ENCODE measurements at places on chromosomes 7 and 10. TPM values are rescaled to one million over a fixed set of nuclear protein-coding genes. Genes with fewer than 3 reads are reported as not detected.

ZNF467 gene
- polyA plus RNA-seq: 42.4 TPM

DNA sequence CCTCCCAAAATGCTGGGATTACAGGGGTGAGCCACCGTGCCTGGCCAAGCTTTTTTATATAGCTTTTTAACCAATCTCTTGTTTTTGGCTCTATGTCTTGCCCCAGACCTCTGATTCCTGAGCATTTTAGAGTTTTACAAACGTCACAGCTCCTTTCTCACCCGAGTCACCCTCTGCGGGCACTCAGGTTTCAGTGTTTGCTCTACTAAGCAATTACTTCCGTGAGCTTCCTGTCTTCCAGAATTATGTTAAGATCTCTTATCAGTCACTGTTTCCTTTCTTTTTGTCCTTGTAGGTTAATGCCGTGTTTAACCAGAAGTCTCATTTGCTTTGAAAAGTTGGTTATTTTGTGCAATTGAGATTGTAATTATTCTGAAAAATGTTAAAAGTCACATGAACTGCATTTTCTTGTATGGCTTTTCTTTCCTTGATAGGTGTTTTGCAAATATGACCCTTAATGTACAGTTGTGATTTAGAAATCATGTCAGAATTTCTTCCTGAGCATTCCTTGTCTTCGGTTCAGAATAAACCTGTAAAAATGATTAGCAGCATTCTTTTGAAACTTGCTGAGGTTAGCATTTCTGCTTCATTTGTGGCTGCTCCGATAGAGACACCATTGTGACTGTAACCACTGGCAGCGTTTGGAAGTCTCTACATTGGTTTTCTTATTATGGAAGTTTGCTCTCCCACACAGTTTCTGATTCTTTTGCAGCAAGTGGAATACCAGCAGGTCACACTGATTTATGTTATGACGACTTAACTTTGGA lies 4.5 kb upstream of the HKDC1 start:
- no peak for DNase-seq

POP7 gene
- polyA plus RNA-seq: 22.6 TPM

TYSND1 gene
- polyA plus RNA-seq: 11.0 TPM

GRCh38 chr7:1476859-1477258 lies 17.6 kb upstream of the MICALL2 start:
- no peak for DNase-seq

STARD3NL gene
- 79.5 TPM for polyA plus RNA-seq

- DNase-seq: peak; percentile 5
Observed at GRCh38 chr10:125633517-125633999, 49.4 kb downstream of the TEX36 start.

GRCh38 chr10:108582888-108583287 lies 1340.4 kb downstream of the XPNPEP1 start:
- DNase-seq: no peak

GRCh38 chr7:116461500-116461899 lies 38.0 kb upstream of the CAV2 start:
- DNase-seq: no peak

DNA sequence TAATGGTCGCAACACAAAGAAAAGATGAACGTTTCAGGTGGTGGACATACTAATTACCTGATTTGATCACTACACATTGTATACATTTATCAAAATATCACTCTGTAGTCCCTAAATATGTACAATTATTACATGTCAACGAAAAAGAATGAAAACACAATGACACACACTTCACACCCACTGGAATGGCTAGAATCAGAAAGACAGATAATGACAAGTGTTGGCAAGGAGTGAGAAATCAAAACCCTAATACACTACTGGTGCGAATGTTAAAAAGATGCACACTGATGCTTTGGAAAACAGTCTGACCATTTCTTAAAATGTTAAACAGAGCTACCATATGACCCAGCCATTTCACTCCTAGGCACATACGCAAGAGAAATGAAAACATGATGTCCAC lies 2.3 kb downstream of the COA1 start:
- no peak for DNase-seq

GRCh38 chr10:83374741-83375140 lies 764.6 kb upstream of the GHITM start:
- DNase-seq: no peak

DNA sequence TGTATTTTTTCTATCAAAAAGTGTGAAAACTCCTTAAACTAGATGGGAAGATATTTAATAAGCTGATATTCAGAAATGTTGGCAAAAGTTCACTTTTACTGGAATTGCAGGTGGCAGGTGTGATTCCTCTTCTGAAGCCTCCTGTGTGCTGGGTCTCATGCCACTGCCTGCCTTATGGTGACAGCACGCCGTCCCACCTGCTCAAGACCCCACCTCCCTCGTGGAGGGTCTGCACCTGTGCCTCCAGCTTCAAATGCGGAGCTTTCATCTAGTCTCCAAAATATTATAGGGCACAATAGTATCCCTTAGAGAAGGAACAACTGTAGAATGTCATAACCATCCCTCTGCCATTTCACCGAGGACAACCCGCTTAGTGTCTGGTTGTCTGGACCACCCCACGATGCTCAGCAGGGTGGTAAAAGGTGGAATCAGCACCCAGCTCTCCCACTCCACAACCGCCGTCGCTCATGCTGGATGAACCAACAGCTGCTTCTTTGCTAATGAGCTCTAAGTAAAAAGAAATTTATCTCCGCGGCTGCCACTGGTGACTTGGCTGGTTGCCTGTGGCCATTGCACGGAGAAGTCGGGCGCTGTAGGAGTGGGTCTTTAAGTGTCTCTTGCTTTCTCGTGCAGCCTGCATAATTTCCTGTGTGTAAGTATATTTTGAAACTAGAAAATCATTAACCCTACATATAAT lies 119.3 kb upstream of the TCERG1L start:
- DNase-seq: no peak

- DNase-seq: no peak
Observed at GRCh38 chr10:43353495-43354329, 17.7 kb upstream of the FXYD4 start.

- no peak for DNase-seq
Observed at GRCh38 chr7:31958226-31958625, 112.0 kb downstream of the PDE1C start.

- DNase-seq: no peak
Observed at GRCh38 chr10:1293636-1294435, 237.7 kb downstream of the WDR37 start.

GRCh38 chr10:17578603-17579002 lies 38.6 kb downstream of the HACD1 start:
- no peak for DNase-seq

- no peak for DNase-seq
Observed at GRCh38 chr7:151779678-151780077, 97.2 kb downstream of the PRKAG2 start.

- DNase-seq: no peak
Observed at GRCh38 chr7:50730446-50731400, 52.0 kb downstream of the GRB10 start.

GARIN1A gene
- 1.3 TPM for polyA plus RNA-seq

DNA sequence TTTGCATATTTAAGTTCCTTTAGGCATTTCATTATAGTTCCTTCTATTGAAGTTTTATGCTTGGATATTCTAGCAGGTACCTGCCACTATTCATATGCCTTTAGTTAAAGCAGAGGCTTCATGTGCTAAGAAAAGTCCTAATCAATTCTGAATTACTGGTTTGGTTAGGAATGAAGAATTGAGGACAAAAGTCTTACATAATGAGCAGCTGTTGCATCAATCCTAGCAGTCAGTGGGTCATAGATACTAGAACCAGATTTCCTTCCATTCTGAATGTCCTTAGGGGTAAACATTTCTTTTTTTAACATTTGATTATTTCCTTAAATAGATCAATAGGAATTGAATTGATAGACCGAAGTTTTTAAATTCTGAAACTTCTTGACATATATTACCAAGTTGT lies 59.2 kb downstream of the CDK13 start:
- DNase-seq: no peak

DNA sequence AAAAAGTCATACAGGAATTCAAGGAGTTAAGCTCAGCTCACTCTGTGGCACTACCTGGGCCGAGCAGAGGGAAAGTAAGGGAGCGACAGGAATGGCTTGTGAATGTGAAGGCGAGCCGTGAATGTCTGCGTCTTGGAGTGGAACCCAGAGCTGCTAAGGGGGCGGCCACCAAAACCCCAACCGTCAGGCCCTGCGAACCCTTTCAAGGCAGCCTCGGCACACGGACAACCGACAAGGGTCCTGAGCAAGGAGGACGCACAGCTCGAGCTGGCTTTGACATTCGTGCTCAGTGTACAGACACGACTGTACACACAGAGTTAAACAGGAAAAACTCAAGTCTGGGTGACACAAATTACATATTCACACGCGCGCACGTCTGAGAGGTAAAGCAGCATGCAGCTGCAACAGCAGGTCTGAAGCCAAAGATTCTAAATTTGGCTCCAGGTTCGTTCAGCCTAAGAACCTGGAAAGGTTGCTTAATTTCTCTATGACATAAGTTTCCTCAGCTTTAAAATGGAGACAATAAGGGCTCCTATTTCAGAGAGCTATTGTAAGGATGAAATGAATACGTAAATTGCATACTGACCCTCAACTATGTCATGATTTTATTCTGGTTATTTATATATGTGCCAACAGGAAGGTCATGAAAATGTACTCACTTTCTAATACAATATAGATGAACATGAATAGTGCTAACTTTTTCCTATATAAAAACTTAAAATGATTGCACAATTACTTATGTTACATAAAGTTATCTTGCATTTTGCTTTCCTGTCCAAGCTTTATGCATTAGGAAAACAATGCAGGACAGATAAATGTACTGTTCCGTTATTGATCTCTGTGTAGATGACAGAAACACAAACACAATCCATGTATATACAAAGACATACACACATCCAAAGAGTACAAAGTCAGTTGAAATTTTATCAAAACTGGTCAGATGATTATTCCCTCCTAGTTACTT lies 192.9 kb downstream of the ZMYND11 start:
- no peak for DNase-seq

DNA sequence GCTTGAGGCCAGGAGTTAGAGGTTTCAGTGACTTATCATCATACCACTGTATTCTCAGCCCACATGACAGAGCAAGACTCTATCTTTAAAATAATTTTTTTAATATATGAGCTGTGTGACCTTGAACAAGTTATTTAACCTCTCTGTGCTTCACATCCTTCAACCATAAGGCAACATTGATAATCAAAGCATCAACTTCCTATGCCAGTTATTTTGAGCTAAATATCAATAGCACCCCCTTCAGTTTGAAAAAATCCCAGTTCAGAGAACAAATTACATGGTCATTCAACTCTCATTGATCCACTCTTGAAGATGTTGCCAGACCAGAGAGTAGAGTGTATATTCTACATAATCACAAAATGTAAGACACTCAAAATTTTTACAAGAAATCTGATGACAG lies 53.0 kb downstream of the ASNS start:
- no peak for DNase-seq

GRCh38 chr7:91397096-91397495 lies 132.9 kb downstream of the FZD1 start:
- DNase-seq: no peak

DNA sequence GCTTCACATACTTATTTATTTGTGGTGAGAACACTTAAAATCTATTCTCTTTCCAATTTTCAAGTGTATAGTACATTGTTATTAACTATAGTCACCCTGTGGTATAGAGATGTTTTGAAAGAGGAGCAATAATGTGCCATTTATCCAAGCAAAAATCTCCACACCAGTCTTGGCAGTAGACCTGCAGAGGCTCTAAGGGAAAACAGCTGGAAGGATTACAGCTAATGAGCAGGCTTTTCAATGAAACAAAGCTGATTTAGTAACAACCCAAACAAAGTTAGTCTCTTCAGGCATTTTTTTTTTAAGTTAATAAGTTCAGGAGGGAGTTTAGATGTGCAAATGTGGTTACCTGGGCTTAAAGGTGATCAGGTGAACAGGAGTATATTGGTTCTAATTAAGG lies 101.9 kb downstream of the EVX1 start:
- no peak for DNase-seq

DNA sequence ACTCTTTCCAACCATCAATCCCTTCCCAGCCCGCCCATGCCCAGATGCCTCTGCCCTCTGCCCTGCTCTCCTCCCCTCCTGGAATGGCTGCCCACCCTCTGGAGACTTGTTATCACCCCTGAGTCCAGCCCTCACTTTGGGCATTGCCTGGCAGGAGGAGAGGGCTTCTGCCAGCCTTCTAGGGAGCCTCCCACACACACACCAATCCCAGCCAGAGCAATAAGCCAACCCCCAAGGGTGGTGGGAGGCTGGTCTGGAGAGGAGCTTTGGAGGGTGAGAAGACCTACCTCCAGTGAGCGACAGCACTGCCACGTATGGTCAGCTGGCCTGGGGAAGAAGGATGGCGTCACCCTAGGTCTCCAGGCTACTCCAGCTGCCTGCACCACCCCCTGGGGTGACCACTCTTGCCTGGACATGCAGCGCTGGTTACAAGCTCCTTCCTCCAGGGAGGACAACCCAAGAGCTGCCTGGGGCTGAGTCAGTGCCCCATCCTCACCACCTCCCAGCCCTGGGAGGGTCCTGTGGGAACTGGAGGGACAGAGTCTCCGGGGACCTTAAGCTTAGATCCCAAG lies 8.4 kb downstream of the C10orf105 start:
- DNase-seq: no peak

GRCh38 chr7:36763132-36763816 lies 39.0 kb upstream of the AOAH start:
- no peak for DNase-seq

GRCh38 chr7:127792528-127793342 lies 140.7 kb downstream of the SND1 start:
- DNase-seq: no peak

PRDX3 gene
- polyA plus RNA-seq: 321 TPM

- DNase-seq: peak; percentile 85
Observed at GRCh38 chr10:33193057-33193700, 141.3 kb downstream of the NRP1 start.

NPSR1 gene
- 0.12 TPM for polyA plus RNA-seq

GHRHR gene
- not detected for polyA plus RNA-seq

- no peak for DNase-seq
Observed at GRCh38 chr7:155682484-155682883, 38.0 kb downstream of the RBM33 start.

DNA sequence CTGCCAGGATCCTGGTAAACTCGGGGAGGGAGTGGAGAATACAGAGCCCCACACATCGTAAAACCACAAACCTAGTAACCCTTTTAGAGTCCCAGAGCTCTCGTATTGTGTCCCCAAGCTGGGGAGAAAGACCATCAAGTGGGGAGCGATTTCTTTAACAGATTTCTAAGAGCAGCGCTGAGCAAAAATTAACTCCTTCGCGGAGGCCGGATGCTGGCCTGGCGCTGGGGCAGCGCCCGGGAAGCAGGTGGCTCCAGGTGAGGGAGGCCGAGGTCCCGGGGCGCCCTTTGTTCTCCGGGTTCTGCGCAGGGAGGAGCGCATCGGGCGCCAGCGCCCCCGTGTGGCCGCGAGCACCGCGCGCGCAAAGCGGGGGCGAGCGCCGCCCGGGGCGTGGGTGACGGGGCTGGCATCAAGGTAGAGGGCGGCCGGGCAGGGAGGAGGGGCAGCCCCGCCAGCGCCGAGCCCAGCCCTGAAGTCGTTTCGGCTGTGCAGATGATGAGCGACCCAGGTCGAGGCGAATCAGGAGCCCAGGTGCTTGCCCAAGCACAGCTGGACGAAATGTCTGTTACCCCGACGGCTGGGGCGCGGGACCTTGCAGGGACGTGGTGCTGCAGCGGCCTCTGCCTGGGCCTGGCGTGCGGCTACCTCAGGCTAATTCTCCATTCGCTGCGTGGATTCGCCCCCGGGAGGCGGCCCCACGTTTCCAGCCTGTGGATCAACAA lies 10.4 kb upstream of the FGFR2 start:
- peak; percentile 51 for DNase-seq

NKX1-2 gene
- not detected for polyA plus RNA-seq

GRCh38 chr10:5827841-5828240 lies 14.6 kb upstream of the GDI2 start:
- no peak for DNase-seq

- DNase-seq: no peak
Observed at GRCh38 chr7:130723784-130724183, 10.2 kb downstream of the KLF14 start.

LRRC61 gene
- polyA plus RNA-seq: 21.5 TPM

All from right renal pelvis (tissue), 4 donors.